ENCODE measurements at places on chromosomes 7 and 10. TPM values are rescaled to one million over a fixed set of nuclear protein-coding genes. Genes with fewer than 3 reads are reported as not detected.

GRCh38 chr7:2978408-2978807, 65.3 kb downstream of the CARD11 start:
- H3K4me3 ChIP-seq = no peak overlapping the region
- H3K27ac ChIP-seq = no peak overlapping the region
- DNase-seq = peak; percentile 15
- H3K36me3 ChIP-seq = no peaks in the 10 kb centered on the region
- H3K27me3 ChIP-seq = no peaks in the 10 kb centered on the region

- H3K27ac ChIP-seq = no peak overlapping the region
- H3K4me1 ChIP-seq = no peaks in the 10 kb centered on the region
- H3K27me3 ChIP-seq = no peaks in the 10 kb centered on the region
- no peak overlapping the region for H3K4me3 ChIP-seq
- DNase-seq = no peak
These were observed 763.9 kb upstream of the COBL start for GRCh38 chr7:52080493-52080892.

GRCh38 chr10:29646238-29646902, 11.6 kb upstream of the SVIL start:
- H3K4me1 ChIP-seq = peaks cover 45% of the 10 kb centered on the region
- no peak for DNase-seq
- H3K27me3 ChIP-seq = no peaks in the 10 kb centered on the region
- no peak overlapping the region for H3K27ac ChIP-seq
- no peaks in the 10 kb centered on the region for H3K36me3 ChIP-seq

DNA sequence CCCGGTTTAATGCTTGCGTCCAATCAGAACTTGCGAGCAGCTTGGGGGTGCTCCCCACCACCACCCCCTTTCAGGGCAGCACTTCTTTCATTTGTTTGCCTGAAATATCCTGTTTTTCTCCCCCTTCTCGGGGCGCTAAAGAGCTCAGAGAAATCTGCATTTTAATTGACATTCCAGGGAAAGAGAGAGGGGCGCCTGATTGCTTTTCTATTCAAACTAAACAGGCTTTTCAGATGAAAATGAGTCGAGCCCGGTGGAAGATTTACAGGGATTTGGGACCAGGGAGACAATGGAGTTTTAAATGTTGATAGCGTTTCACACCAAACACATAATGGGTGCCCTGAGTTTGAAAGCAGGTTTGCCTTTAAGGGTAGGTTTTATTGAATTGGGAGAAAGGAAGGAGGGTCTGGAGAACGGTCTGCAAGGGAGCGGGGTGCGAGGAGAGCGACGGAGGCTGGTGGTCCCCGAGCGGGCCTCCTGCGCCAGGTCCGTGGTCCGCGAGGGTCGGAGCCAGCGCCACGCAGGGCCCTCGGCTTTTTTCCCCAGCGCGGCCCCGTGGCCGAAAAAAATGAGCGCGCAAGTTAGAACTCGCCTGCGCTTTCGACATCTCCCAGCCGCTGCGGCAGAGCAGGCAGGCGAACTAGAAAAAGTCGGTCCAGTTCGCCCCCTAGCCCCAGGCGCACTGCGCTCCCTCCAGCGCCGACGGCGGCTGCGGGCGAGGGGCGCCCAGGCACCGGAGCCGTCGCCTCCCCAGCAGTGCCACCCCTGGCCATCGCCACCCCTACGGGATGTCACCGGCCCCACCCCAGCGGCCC, 1.3 kb downstream of the FGFR2 start:
- peaks cover 37% of the 10 kb centered on the region for H3K4me1 ChIP-seq
- no peaks in the 10 kb centered on the region for H3K27me3 ChIP-seq
- DNase-seq = peak; percentile 82
- peak overlapping the region; percentile 79 for H3K27ac ChIP-seq
- peak overlapping the region; percentile 50 for H3K4me3 ChIP-seq
- no peaks in the 10 kb centered on the region for H3K36me3 ChIP-seq

DNA sequence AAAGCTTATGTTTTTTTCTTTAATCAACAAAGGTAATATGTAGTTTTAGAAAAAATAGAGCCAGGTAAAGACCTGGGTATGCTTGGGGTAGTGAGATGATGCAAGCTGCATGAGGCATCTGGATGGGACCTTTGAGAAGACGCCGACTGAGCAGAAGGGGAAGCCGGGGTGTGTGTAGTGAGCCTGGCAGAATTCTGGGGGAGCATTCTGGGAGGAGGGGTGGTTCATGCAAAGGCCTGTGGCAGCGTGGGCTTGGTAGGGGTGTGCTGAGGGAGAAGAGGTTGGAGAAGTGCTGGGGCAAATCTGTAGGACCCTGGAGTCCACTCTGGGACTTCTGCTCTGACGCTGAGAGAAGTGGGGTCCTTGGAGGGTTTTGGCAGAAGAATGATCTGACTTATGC, 33.9 kb upstream of the SHH start:
- H3K36me3 ChIP-seq = no peaks in the 10 kb centered on the region
- H3K4me3 ChIP-seq = no peak overlapping the region
- no peaks in the 10 kb centered on the region for H3K27me3 ChIP-seq

DNA sequence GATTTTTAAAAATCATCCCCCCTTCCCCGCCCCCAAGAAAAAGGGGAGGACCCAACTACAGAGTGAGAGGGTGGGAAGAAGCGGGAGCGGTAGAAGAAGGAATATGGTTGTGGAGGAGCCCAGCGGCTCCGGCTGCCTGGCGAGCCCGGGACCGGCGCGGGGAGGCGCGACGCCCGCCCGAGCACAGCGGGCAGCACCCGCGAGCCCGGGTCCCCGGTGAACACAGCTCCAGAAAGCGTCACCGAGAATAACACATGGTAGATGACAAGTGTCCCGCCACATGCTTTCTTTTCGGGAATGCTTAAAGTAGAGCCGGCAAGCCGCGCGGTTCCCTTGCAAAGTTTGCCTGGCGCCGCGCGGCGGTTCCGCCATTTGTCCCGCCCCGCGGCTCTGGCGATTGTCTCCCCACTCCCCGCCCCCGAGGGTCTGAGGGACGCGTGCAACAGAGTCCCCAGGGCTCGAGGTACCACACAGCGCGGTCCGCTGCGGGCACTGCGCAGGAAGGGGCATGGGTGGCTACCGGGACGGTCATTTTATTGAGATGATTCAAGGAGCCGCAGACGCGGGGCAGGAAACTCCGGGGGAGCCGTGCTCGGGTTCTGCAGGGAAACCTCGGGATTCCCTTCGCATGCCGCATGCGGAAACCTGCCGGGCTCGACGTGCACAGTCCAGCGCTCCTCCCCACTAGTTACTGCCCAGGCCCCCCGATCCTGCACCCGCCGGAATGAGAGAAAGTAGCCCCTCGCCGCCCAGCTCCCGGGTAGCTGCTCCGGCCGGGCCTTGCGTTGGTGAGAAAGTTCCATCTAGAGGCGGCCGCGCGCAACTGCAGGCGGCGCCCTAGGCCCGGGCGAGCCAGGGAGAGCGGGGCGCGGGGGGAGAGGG, 781 bp upstream of the GRM8 start:
- peaks cover 85% of the 10 kb centered on the region for H3K27me3 ChIP-seq
- peak overlapping the region; percentile 39 for H3K4me3 ChIP-seq
- no peak overlapping the region for H3K27ac ChIP-seq
- peak; percentile 55 for DNase-seq
- peaks cover 2% of the 10 kb centered on the region for H3K4me1 ChIP-seq

- H3K27me3 ChIP-seq = peaks cover 6% of the 10 kb centered on the region
- H3K36me3 ChIP-seq = no peaks in the 10 kb centered on the region
- H3K4me3 ChIP-seq = no peak overlapping the region
- H3K27ac ChIP-seq = no peak overlapping the region
These were observed 16.9 kb upstream of the TAX1BP1 start for GRCh38 chr7:27723085-27723484.

GRCh38 chr10:64537928-64538327, 1016.7 kb downstream of the REEP3 start:
- no peak overlapping the region for H3K27ac ChIP-seq
- H3K4me3 ChIP-seq = no peak overlapping the region
- no peaks in the 10 kb centered on the region for H3K36me3 ChIP-seq
- H3K27me3 ChIP-seq = no peaks in the 10 kb centered on the region
- H3K4me1 ChIP-seq = no peaks in the 10 kb centered on the region
- DNase-seq = no peak

DNA sequence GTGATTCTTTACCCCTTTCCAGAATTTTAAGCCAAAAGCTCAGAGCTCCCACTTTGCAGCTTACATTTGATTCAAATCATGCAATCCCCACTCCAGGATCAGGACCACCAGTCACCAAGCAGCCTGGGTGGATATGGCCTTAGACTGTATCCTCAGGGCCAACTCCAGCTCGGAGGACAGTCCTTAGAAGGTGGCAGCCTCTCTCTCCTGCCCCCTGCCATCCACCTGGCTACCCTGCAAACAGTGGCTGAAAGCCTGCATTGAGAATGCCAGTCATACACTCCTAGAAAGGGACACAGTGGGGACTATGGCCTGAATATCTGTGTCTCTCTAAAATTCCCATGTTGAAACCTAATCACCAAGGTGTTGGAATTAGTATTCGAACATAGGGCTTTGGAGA, 50.0 kb upstream of the KCNMA1 start:
- DNase-seq = no peak
- no peaks in the 10 kb centered on the region for H3K4me1 ChIP-seq
- no peaks in the 10 kb centered on the region for H3K36me3 ChIP-seq
- no peaks in the 10 kb centered on the region for H3K27me3 ChIP-seq
- no peak overlapping the region for H3K4me3 ChIP-seq

DNA sequence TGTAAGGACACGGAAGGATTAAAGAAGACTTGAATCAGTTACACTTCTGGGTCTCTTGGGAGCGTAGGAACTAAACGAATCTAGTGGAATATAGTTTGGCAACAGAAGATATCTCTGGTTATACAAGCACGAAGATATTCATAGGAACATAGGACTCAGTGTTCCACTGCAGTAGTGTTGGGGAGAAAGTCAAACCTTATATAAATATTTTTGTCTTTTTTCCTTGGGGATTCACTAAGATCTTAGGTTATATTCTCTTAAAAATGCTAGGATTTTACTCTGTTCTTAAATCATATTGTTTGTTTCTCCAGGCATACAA, 21.4 kb downstream of the PRKAR2B start:
- no peak overlapping the region for H3K4me3 ChIP-seq
- DNase-seq = no peak
- peaks cover 10% of the 10 kb centered on the region for H3K4me1 ChIP-seq
- no peaks in the 10 kb centered on the region for H3K27me3 ChIP-seq

DNA sequence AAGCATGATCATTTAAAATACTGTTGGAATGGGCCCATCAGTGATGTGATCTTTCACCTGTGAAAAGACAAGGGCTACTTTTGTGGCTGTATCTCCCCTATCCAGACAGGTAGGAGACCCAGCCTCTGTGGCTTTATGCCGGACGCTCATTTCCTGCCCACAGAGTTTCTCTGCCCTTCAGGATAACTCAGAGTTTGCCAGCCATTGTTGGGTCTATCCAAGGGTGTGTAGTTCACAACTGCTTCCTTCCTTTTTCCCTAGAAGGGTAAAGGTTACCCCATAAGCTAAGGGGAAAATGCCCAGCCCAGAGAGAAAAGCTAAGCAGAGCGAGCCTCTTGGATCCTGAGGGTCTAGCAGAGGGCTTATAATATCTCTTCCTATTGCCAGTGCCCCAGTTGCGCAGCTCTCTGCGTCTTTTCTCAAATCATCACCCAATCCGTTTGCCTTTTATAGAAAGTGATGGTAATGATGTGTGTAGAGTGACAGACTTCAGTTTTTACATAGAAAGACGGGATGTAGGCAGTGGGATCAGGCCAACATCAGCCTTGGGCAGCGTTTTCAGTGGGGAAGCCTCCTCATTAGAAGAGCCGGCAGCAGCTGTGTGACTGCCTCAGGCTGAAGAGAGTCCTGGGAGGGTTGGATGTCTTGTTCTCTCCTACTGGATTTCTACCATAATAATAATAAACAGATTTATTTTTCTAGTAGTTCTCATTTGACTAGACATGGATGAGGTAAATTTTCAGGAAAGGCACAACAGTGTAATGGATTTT, 80.5 kb downstream of the MET start:
- no peak for DNase-seq
- no peaks in the 10 kb centered on the region for H3K4me1 ChIP-seq
- no peak overlapping the region for H3K27ac ChIP-seq
- H3K36me3 ChIP-seq = no peaks in the 10 kb centered on the region
- H3K27me3 ChIP-seq = no peaks in the 10 kb centered on the region

GRCh38 chr10:4770801-4771553, 55.0 kb upstream of the AKR1E2 start:
- H3K27me3 ChIP-seq = peaks cover 13% of the 10 kb centered on the region
- peaks cover 8% of the 10 kb centered on the region for H3K4me1 ChIP-seq
- no peak overlapping the region for H3K4me3 ChIP-seq
- H3K36me3 ChIP-seq = no peaks in the 10 kb centered on the region
- peak; percentile 85 for DNase-seq

- no peaks in the 10 kb centered on the region for H3K4me1 ChIP-seq
- no peaks in the 10 kb centered on the region for H3K27me3 ChIP-seq
- H3K4me3 ChIP-seq = no peak overlapping the region
- no peak for DNase-seq
- peaks cover 7% of the 10 kb centered on the region for H3K36me3 ChIP-seq
- H3K27ac ChIP-seq = no peak overlapping the region
These were observed 139.1 kb downstream of the ATE1 start for GRCh38 chr10:121788717-121789116.

DNA sequence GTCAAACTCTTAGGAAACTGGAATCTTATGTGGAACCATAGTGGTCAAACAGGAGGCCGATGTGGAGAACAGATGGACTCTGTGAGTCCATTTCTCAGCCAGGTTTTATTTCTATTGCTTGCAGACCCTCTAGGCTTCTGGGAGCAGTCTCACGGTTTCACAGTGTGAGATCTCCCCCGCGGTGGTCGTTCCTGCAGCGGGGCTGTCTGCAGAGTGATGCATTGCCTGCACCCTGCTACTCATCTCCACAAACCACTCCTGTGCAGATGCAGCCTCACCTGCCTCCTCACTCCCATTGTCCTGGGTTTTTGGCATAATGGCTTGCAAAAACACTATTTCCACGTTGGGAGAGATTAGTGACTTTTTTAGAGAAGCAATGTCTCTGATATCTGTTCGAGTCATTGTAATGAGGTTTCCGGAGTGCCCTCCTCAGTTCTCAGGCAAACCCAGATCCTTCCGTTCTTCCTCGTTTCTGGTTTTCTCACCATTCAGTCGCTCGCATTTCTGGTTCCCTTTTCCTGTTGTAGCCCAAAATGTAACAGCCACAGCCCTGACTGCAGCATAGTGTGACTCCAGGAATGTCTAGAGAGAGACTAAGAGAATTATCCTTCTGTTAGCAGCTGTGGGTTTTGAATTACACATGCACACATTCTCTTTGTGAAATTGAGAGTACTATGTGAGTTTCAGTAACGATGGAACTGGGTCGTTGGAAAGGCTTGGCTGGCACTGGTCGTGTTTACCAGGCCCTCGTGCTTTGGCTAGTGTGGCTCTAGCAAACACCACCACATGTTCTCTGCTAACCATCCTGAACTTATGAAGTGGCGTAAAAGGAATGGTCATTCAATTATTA, 30.2 kb downstream of the ACADSB start:
- H3K27ac ChIP-seq = no peak overlapping the region
- no peak for DNase-seq
- peaks cover 24% of the 10 kb centered on the region for H3K36me3 ChIP-seq

The FRMD4A gene
- polyA plus RNA-seq = 8.3 TPM

The SPDYE5 gene
- polyA plus RNA-seq = 2.9 TPM

The TRIM50 gene
- polyA plus RNA-seq = not detected

The UCN3 gene
- not detected for polyA plus RNA-seq

The SLC12A9 gene
- polyA plus RNA-seq = 14.6 TPM

The HOXA5 gene
- polyA plus RNA-seq = not detected

The PRKAG2 gene
- polyA plus RNA-seq = 114 TPM

The PTN gene
- 68.5 TPM for polyA plus RNA-seq

The LIPK gene
- polyA plus RNA-seq = not detected
